Activated T-helper 1 cell treated with Interleukin-2 at 50 U/mL for 16 hours (primary cell): ENCODE measurements at places on chromosomes 13 and 19.

- DNase-seq = no peak
These were observed 2.0 kb downstream of the LMTK3 start for GRCh38 chr19:48509467-48510194.

- DNase-seq = no peak
These were observed 648.2 kb upstream of the PCDH9 start for GRCh38 chr13:67878376-67878775.

DNA sequence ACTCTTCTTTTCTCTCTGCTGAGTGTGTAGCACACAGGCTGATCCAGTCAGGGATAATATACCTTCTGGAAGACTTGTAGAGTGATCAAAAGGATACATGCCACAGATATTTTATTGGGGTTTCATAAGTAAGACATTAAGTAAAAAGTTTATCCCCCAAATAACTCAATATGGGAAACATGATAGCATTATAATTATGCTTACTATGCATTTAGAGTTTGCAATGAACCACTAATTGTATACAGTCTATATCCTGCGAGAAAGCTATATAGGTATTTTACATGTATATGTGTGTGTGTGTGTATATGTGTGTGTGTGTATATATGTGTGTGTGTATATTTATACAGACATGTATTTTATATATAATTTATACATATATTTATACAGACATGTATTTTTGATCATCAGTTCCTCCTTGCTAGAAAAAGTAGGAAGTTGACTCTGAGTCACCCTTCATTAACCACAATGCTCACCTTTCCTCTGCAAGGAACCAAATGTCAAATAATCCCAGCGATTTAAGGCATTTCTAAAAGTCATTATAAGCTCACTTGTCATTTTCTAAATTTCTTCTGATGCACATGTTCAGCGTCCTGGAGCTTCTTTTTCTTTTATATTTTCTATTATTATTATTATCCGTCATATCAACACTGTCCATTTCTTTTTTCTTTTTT, 312.5 kb upstream of the OBI1 start:
- no peak for DNase-seq

DNA sequence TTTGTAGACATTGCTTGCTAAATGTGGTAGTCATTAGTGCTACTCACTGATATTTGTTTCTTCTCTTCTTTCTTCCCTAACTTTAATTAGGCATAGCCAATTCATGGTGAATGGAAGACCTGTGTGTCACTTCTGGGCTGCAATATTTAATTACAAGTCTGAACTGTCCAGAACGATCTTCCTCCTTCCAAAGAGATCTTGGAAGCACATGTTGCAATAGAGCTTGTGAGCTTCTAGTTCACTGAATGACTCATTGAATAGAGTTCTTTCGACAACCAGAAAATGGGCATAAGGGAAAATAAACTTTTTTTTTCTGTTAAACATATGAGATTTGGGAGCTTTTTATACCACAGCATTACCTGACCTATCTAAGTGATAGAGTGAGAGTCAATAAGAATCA, 1264.6 kb downstream of the PCDH9 start:
- no peak for DNase-seq

- DNase-seq = no peak
These were observed 225.3 kb downstream of the LACC1 start for GRCh38 chr13:44104969-44105368.
